ENCODE measurements at places on chromosomes 7 and 10.

GRCh38 chr7:12244129-12244528 lies 33.0 kb downstream of the TMEM106B start:
- no peak for DNase-seq

- no peak for DNase-seq
These were observed 1263.5 kb upstream of the AUTS2 start for GRCh38 chr7:68334636-68335272.

- DNase-seq = no peak
These were observed 168.8 kb downstream of the TMEM26 start for GRCh38 chr10:61284222-61284890.

- DNase-seq = no peak
These were observed 318.3 kb downstream of the NXPH1 start for GRCh38 chr7:8751557-8752231.

- no peak for DNase-seq
These were observed 48.5 kb upstream of the BHLHA15 start for GRCh38 chr7:98162758-98163157.

GRCh38 chr7:138934861-138935260 lies 46.3 kb downstream of the KIAA1549 start:
- DNase-seq = no peak

DNA sequence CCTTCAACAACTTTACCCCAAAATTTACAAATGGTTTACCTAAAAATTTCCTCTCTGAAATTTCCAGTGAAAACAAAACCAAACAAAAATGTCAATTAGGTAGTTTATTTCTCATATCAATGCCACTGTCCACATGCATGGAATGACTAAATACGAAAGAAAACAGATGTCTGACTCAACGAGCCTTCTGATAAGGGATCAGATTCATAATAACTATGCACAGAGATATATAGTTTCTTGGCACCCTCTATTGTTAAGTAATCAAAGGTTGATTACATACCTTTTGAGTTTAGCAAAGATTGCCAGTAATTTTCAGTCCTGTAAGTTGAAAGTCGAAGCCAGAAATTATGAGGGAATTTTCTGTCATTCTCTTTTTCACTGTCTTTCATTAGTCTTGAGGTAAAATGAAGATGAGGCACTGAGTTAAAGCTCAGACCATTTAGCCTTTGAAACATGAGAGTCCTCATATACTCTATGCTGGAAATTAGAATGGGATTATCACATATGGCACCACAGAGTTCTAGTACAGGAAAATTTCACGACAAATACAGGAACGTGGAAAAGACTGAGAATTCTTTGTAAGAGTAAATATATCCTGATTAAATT lies 519.1 kb upstream of the ANKRD30A start:
- DNase-seq = no peak

- DNase-seq = peak; percentile 35
These were observed 1.1 kb upstream of the GTF2I start for GRCh38 chr7:74656441-74656836.

DNA sequence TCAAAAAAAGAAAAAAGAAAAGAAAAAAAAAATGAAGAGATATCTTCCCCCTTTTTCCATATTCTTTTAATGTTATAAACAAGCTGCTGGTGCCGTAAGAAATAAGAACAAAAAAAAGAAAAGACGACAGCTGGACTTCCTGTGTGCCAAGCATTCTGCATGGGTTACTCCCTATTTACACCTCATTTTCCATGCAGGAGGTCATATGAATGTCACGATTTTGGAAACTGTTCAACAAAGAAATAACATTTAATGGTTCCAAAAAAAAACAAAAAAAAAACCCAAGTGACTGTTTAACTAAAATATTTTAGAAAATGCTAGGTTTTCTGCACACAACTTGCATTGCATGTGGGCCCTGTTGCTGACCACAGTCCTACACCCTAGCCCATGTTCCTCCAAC lies 159.3 kb downstream of the TNS3 start:
- no peak for DNase-seq

GRCh38 chr7:8433477-8434289 lies at the start of gene NXPH1:
TSS of gene NXPH1 (plus strand) at chr7:8433609.
- no peak for DNase-seq

DNA sequence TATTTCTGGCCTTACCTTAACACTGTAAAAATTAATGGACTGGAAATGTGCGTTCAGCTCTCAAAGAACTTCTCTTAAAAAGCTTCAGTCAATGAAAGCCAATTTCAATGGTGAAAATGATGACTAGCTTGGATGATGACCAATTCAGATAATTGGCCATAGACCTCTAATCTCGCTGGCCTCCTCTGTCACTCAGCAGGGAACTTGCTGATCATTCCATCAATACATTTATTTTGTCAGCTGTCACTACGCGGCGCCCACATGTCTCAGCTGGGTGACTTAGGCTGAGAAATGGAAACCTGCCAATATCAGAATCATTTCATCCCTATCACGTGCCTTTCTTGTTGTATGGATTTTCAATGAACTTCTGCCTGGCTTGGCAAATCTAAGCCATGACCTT lies 673.0 kb upstream of the AUTS2 start:
- no peak for DNase-seq

DNA sequence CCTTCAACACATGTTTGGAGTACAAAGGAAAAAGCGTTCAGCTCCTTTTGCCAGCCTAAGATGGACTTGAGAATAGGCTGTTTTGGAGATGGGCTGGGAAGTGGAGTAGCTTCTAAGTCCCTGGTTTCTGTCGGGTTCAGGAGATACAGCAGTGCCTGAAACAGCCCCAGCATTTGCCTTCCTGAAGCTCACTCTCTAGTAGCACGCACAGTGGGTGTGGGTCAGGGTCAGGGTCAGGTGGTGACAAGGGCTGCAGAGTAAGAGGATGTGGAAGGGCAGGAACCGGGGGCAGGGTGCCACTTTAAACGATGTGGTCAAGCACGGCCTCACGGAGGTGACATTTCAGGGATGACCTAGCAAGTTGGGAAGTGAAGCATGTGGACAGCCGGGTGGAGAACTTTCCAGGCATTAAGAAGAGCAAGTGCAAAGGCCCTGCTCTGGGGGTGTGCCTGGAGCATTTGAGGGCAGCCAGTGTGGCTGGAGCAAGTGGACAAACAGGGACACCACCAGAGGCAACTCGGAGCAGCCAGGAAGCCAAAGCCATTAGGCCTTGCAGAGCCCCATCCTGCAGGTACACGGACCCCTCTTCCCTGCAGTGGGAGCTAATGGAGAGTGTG lies 382.2 kb upstream of the ZMIZ1 start:
- no peak for DNase-seq

Measured in stimulated activated CD4-positive, alpha-beta T cell treated with anti-CD3 and anti-CD28 coated beads, Interleukin-15, amount 100 ng/mL, for 48 hours (primary cell).